ENCODE measurements at places on chromosomes 2 and 18.

- DNase-seq: no peak
Measured at GRCh38 chr18:7632152-7633098, 65.3 kb downstream of the PTPRM start.

- no peak for DNase-seq
Measured at GRCh38 chr18:79542876-79543750, 136.5 kb upstream of the CTDP1 start.

GRCh38 chr2:20444101-20444992, 2.5 kb upstream of the RHOB start:
- DNase-seq: no peak

- DNase-seq: no peak
Measured at GRCh38 chr2:61247204-61247812, 85.3 kb downstream of the C2orf74 start.

- DNase-seq: no peak
Measured at GRCh38 chr2:241269707-241270520, 45.6 kb downstream of the HDLBP start.

- no peak for DNase-seq
Measured at GRCh38 chr2:208046686-208047085, 21.4 kb upstream of the PLEKHM3 start.

DNA sequence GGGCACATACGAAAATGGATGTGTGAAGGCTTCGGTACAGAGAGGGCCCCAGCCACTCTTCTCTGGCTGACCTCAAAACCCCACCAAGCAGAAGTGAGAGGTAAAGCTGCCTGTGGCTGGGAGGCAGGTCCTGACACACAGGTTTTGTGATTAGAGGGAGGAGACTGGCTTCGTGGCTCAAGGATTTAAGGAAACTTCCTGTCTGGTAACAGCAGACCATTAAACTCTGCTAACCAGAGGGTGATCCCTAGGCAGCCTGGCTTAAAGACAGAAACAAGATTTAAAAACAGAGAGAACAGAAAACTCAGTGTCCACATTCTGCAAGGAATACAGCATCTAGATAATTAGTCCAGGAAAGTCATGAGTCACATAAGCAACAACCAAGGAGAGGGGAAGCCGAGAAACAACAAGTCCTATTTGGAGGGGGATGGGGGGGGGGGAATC, 101.9 kb downstream of the NFATC1 start:
- DNase-seq: no peak

GRCh38 chr18:4854671-4855070, 342.4 kb downstream of the AKAIN1 start:
- no peak for DNase-seq

- DNase-seq: no peak
Measured at GRCh38 chr2:20526708-20527107, 79.8 kb downstream of the RHOB start.

- DNase-seq: no peak
Measured at GRCh38 chr18:7824970-7825369, 257.9 kb downstream of the PTPRM start.

- no peak for DNase-seq
Measured at GRCh38 chr2:118202707-118203303, 114.5 kb downstream of the INSIG2 start.

GRCh38 chr2:22079583-22079982, 955.8 kb downstream of the TDRD15 start:
- no peak for DNase-seq

DNA sequence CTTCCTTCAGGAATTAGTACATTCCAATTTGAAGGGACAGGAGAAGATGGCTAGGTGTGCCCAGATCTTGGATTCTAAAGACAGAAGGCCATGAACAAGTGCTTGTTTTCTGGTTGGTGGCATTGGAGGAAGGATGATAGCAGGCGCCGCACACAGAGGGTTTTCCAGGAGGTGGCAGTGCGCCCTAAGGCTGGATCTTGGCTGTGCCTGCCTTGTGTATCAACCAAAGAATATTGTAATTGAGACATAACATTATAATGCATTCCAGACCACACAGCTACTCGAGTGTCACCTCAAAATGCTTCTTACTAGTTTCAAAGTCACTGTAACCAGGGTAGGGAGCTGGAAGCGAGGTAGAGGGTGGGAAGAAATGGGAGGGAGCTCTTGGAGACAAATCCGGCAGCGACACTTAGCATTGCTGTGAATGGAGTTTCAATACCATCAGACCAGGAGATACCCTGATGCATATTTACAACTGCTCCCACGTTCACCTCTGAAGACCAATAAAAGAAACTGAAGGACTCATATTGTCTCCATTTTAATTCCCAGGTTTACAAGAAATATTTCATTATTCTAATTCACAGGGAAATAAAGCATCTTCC, 42.5 kb downstream of the CPO start:
- no peak for DNase-seq

GRCh38 chr2:43737097-43737854, 36.6 kb upstream of the DYNC2LI1 start:
- no peak for DNase-seq

- no peak for DNase-seq
Measured at GRCh38 chr18:23468753-23469459, 15.8 kb downstream of the RIOK3 start.

GRCh38 chr18:23519734-23520133, 16.4 kb downstream of the RMC1 start:
- DNase-seq: no peak

DNA sequence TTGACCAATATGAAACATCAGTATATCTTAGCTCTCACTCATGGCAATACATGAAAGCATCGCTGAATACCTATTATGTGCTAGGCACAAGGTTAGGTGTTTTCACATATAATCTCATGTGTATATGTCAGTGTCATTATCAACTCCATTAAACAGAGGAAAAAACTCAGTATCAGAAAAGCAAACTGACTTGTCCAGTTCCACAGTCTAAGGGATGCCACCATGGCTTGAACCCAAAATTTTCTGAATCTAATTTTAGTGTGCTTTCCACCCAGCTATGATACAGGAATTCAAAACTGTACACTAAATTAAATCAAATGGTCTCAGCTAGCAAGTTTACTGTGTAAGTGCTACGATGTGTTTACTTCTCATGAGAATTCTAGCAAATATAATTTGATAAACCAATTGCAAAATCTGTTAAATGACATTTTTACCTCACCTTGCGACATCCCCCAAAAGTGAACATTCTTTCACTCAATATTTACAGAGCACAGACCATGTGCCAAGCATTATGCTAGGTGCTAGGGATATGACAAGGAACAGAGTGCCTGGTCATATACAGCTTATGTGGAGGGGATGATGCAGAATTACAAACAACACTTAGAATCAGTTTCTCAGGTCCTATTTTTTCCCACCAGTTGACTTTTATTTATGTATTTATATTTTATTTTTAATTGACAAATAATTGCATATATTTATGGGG, 211.6 kb downstream of the PID1 start:
- no peak for DNase-seq

DNA sequence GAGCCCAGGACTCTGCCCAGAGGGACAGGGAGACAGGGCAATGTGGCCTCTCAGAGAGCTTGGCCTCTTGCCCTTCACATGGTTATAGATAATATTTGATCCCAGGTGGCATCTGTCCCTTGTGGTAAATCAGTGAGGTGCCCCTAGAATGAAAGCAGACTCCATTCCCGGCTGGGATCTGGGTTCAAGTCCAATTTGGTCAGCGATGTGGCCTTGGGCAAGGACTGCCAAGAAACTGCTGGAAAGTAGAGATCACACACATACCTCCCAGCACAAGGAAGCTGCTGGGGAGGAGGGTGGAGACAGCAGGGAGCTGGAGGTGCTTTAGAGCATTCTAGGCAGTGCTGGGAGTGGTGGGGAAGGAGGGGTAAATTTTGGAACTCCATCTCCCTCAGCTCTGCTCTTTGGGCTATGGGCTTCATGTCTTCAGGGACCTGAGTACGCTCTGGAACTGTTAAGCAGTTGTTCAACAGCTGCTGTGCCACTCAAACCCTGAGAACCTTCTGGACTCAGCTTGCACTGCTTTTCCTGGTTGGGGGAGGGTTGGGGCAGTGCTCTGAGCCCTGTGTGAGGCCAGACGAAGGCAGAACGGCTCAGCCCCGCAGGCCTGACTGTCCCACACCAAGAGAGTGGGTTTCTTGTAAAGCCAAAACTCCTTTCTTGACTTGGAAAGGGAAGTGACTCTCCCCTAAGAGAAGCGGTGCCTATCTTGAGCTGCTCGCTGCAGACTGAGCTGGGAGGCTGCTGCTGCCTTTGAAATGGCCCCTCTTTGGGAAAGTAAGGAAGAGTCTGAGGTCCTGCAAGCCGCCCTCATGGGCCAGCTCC, 23.0 kb downstream of the INPP5D start:
- no peak for DNase-seq

GRCh38 chr18:39845106-39845505, 2109.9 kb upstream of the PIK3C3 start:
- no peak for DNase-seq

GRCh38 chr18:39149211-39149806, 1583.7 kb upstream of the CELF4 start:
- no peak for DNase-seq

DNA sequence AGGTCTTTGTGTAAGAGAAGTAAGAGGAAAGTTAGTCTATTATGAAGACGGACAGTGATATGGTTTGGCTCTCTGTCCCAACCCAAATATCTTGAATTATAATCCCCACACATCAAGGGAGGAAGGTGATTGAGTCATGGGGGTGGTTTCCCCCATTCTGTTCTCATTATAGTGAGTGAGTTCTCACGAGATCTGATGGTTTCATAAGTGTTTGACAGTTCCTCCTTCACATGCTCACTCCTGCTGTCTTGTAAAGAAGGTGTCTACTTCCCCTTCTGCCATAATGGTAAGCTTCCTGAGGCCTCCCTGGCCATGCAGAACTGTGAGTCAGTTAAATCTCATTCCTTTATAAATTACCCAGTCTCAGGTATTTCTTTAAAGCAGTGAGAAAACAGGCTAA, 67.6 kb downstream of the NEURL3 start:
- DNase-seq: no peak

- DNase-seq: no peak
Measured at GRCh38 chr2:136248242-136248641, 130.3 kb upstream of the CXCR4 start.

GRCh38 chr18:4352746-4353551, 102.2 kb downstream of the DLGAP1 start:
- no peak for DNase-seq

DNA sequence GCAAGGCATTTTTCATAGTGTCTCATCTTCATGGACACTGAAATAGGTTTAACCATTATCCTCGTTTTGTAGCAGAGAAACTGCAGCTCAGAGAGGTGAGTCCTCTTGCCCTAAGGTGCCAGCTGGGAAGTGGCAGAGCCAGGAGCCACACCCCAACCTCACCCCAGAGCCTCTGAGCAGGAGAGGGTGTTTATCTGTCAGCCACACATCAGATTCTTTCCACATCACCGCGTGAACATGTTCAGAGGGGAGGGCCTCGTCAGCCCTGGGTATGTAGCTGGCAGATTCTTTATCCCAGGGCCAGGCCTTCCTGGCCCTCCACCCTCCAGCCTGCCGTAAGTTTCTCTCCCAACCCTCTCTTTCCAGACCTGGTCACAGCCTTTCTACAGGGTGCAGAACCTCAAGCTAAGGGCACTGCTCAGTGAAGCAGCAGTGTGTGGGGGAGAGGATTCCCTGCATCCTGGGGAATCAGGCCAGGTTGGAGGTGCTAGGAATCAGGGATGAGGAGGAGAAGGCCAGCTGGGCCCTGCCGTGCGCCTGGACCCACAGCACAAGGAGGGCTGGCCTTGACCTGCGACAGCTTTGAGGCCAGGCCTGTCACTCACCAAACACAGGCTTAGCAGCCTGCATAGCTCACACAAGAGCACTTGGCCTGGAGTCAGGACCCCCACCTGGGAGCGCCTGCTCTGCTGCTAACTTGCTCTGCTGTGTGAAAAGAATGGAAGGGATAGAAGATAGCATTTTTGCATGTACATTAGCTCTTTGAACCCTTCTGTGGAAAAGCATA, 111.3 kb upstream of the MCFD2 start:
- no peak for DNase-seq

GRCh38 chr2:217993138-217993537, 9.7 kb downstream of the TNS1 start:
- DNase-seq: no peak

GRCh38 chr2:144381716-144382115, 138.2 kb downstream of the ZEB2 start:
- DNase-seq: no peak

GRCh38 chr18:79393635-79394533, 1.8 kb upstream of the NFATC1 start:
- no peak for DNase-seq

DNA sequence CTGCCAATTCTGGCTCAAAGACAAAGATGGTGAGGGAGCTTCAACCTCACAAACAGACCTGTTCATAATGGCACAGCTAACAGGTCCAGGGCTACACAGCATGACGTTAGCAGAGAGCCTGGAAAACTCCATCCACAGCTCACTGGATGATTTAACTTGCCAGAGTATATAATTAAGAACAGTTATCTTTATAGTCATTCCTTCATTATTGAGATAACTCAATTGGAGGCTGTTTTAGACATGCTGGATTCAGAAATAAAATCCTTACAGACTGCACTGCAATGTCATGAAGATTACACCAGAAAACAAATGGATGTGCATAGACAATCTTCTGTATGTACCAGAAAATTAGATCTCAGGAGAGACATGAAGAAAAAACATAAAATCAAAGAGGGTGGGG, 55.1 kb upstream of the LYPD1 start:
- no peak for DNase-seq

DNA sequence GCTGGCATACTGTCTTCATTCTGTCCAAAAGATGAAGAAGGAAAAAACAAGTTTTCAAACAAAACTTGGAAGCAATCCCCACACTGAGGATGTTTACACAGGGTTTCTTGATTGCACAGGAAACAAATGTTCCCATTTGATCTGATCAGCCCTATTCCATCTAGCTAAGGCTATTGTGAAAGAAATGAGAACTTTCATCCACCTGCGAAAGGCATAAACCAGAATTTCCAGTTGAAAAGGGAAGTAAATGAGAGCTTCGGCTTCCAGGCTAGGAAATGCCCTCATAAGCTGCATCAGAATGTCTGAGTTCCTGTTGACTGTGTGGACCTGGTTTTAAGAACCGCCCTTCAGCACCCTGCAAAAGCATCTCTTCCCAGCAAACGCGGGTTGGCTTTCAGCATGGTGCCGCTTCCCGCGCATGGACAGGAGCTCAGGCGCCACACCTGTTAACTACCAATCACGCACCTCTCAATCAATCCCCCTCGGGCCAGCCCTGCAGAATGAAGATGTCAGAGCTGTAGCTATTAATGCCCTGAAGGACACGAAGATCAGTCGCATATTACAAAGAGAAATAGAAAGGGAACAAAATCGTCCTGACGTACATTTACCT, 850.4 kb downstream of the GALR1 start:
- no peak for DNase-seq

GRCh38 chr2:9815844-9816279, 27.4 kb upstream of the TAF1B start:
- no peak for DNase-seq

DNA sequence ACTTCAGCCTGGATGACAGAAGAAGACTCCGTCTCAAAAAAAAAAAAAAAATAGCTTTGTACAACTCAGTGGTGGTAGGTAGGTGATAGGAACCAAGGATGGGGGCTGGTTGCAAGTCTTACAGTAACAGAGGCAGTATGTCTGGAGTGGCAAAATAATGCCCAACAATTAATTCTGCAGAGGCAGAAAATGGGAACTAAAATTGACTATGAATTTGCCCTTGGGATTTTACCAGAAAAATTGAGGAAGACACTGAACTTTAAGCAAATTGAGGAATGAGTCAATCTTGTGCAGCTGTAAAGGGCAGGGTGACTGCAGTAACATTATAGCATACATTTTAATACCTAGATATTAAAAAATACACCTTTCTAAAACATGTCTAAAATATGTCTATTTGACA, 292.1 kb upstream of the FBXO11 start:
- DNase-seq: no peak
